ENCODE measurements at places on chromosomes 13 and 19. TPM values are rescaled to one million over a fixed set of nuclear protein-coding genes. Genes with fewer than 3 reads are reported as not detected.

Gene VSIG10L
- total RNA-seq = 2.0 TPM

Gene ZNF536
- not detected for total RNA-seq

Gene SGCG
- total RNA-seq = 0.70 TPM

Gene FXYD1
- total RNA-seq = 18.8 TPM

Gene ZNF304
- 5.4 TPM for total RNA-seq

Gene BORA
- 2.8 TPM for total RNA-seq

Gene KLK5
- not detected for total RNA-seq

Gene CEACAM8
- not detected for total RNA-seq

Gene LMTK3
- total RNA-seq = not detected

Gene OSCAR
- 2.3 TPM for total RNA-seq

Gene MAST1
- 0.12 TPM for total RNA-seq

Gene DENND1C
- not detected for total RNA-seq

Gene C19orf67
- total RNA-seq = not detected

Gene ZNF813
- total RNA-seq = 1.4 TPM

Gene C19orf38
- 1.4 TPM for total RNA-seq

Gene CAPS
- total RNA-seq = 4.9 TPM

Gene ZNF180
- total RNA-seq = 7.1 TPM

Gene GIPC3
- 0.34 TPM for total RNA-seq

Gene ACTMAP
- total RNA-seq = 5.7 TPM

Gene CYP4F2
- total RNA-seq = not detected

Gene GPR4
- 1.5 TPM for total RNA-seq

Gene OR10H5
- not detected for total RNA-seq
